ENCODE measurements at places on chromosomes 16 and 17.

GRCh38 chr17:69608141-69608540 is 193.6 kb downstream of the MAP2K6 start:
- DNase-seq = no peak

DNA sequence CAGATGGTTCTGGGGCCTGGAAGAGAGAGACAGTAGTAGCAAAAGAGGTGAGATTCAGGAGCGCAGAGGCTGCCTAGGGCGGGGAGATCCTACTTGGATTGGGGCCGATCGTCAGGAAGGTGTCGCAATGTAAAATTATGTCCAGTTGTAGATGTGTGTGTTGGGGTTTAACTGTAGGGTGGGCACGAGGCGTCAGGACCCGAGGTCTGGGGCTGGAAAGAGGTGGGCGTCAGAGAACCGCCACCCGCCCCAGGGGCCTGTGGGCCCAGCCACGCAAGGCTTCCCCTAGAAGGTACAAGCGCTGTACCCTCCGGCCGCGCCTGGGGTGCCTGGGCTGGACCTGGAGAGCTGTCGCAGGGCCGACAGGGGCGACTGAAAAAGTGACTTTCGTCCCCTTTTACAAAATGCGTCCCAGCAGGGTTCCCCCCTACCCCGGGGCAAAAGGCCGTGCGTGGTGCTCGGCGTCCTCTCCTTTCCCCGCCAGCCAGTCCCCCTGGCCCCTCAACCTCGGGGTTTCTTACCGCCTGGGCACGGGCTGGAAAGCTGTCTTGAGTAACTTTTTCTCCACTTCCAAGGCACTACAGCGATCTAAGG is 2.8 kb downstream of the IRX3 start:
- DNase-seq = no peak

DNA sequence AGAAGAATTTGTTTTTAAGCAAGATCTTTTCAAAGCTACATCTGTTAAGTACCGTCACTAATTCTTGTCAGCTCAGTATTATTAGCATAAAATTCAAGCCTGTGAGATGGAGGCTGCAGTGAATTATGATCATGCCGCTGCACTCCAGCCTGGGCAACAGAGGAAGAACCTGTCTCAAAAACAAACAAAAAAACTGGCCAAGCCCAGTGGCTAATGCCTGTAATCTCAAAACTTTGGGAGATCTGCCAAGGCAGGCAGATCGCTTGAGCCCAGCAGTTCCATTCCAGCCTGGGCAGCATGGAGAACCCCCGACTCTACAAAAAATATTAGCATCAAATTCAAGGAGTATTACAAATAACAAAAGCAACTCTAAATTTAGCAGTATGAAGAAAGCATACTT is 88.0 kb downstream of the STXBP4 start:
- DNase-seq = no peak

DNA sequence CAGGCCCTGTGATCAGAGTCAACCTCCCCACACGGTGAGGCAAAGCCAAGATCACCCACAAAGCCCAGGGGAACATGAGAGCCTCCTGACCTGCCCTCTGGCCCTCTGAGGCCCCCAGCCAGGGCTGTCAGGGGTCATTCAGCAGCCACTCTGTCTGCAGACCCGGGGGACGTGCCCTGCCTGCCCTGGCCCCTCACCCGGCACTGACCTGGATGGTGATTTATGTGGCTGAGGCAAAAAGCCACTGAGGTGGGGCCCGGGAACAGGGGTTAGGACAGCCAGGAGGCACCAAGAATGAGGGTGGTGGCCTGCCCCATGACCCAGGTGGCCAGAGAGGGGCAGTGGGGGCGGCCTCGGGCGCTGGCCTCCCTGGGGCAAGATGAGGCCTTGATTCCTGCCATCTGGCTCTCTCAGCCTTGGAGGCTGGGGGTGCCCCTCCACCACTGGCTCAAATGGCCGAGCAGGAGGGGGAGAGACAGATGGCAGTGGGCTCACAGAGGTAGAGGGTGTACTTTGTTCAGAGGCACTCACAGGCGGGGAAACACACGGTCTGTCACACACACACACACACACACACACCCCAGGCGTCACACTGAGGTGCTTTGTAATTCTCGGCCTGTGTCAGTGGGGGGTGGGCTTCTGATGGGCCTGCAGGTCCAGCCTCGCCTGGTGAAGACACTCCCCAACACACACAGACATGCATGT is 174.0 kb upstream of the GSE1 start:
- DNase-seq = no peak

GRCh38 chr16:74466872-74467271 is 45.6 kb upstream of the CLEC18B start:
- DNase-seq = no peak

- no peak for DNase-seq
Measured at GRCh38 chr16:85989863-85990643, 91.1 kb downstream of the IRF8 start.

- DNase-seq = no peak
Measured at GRCh38 chr17:73623247-73623646, 21.0 kb downstream of the SDK2 start.

GRCh38 chr16:68732042-68732680 is 4.9 kb upstream of the CDH1 start:
- peak; percentile 19 for DNase-seq

GRCh38 chr16:12439399-12440227 is 364.1 kb downstream of the CPPED1 start:
- DNase-seq = peak; percentile 22

DNA sequence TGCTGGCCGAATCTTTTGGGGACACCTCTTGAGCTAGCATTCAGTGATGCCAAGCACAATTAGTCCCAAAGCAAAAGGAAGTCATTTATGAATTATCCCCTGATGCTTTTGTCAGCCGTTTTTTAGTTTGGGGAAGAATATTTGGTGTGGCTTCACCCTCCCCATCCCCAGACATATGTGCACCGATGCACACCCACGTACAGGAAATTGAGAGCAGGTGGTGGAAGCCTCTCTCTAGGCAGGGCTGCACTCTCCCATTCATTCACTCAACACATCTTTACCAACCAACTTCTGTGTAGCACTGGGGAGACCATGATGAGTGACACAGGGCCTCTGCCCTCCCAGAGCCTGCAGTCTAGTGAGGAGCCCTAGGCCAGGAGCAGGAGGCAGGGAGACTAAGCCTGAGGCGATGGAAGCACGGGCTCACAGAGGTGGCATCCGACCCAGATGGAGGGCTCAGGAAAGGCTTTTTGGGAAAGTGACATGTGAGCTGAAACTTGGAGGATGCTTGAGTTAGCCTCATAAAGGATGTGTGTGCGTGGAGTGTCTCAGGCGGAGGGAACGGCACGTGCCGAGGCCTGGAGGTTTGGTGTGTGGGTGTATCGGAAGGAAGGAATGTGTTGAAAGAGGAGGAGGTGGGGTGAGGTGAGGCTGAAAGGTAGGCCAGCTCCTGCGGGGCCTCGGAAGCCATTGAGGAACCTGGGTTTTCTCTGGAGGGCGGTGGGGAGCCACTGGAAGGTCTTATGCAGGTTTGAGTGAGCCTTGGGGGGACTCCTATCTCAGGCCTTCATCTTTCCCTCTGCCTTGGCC is 43.8 kb downstream of the PSME3IP1 start:
- no peak for DNase-seq
